ENCODE measurements at places on chromosomes 4 and X.

- no peak for DNase-seq
These were observed 181.3 kb downstream of the RAB28 start for GRCh38 chr4:13302876-13303275.

DNA sequence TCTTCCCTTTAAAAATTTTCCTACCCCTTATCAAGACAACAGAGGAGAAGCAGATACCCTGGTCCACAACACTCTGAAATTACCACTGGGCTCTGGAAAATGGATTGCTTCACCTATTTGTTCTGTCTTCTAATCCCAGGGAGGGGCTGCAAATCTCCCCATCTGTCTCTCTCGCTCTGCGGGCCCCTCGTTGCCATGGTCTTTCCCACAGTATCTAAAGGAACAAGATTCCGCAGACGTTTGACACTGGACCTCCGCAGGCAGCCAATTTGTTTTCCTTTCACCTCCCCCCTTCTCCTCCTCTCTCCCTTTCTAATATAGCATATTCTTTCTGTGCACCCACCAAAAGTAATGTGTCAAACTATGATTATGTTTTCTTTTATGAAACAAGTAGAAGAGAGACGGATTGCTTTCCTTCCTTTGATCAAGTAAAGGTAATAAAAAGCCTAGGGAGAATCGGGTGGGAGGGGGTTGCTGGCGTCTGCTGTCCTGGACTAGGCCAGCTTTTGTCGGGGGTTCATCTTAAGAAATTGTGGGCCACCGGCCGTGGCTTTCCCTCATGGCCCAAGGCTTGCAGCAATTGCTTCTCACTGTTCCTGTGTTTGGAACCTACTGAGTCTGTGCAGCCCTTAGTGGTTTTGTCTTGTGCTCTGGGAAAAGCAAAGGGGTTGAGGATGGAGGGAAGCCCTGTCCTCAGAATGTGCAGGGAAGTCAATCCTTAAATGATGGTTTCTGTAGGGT is 81.0 kb downstream of the MGST2 start:
- DNase-seq: no peak

GRCh38 chr4:166822386-166822785 is 411.9 kb downstream of the SPOCK3 start:
- no peak for DNase-seq

GRCh38 chrX:21408307-21408706 is 34.1 kb downstream of the CNKSR2 start:
- no peak for DNase-seq

DNA sequence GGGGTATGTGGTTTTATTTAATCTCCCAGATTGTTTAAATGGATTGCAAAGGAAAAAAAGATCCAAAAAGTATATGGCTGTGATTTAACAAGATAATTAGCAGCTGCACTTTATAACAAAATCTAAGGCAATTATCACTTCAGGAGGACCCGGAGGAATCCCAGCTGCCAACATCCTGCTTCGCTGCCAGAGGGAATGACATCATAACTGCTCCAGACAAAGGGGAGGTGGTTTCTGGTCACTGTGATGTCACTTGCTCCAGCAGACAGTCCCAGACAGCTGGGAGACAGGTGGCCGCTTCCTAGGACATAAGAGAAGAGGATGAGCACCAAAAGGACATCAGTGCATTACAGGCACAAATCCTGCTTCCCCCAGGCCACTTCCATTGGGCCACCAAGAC is 371.0 kb downstream of the BCOR start:
- no peak for DNase-seq

GRCh38 chr4:176123710-176124407 is 58.2 kb downstream of the WDR17 start:
- no peak for DNase-seq

DNA sequence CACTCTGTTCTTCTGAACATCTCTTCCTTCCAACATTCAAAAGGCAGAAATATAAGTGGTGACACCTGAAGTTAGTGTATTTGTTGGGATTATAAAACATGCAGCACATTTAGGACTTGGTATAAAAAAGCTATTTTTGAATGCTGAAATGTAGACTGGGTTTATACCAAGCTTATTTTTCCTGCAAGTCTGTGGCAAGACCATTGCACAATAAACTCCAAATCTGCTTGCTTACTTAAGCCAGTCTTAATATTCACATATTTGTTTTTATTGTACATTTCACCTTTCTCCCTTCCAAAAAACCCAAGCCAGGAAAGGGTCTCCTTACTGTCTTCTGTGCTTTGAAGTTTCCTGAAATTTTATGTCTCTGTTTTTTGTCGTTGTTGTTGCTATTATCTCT is 63.7 kb downstream of the FHIP1A start:
- DNase-seq: no peak

- DNase-seq: no peak
These were observed 331.5 kb upstream of the PABPC4L start for GRCh38 chr4:134533068-134533467.

DNA sequence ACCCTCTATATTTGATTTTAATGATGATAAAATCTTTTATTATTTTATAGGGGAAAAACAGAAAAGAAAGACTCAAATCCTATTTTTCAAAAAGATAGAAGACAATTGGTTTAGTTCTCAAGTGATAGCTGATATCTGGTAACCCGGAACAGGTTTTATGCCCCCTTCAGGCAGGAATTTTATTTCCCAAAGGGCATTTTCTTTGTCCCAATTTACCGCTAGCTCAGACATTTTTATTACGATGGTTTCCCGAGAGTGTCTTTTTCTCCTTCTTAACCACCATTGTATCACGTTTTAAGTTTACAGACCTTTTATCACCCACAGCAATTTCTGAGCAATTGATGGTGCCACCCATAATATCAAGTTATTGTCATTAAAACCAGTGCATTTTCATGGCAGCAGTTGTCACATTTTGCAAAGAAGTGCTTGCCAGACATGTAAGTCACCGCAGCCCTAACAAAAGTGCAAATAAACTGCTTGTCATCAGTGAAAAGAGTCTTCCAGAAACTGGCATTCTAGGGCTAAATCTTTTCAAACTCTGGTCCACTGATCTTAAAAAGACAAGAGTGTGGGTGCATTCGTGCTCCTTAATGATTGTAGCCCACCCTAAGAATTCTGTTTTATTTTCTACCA is 204.8 kb upstream of the VCX start:
- no peak for DNase-seq

DNA sequence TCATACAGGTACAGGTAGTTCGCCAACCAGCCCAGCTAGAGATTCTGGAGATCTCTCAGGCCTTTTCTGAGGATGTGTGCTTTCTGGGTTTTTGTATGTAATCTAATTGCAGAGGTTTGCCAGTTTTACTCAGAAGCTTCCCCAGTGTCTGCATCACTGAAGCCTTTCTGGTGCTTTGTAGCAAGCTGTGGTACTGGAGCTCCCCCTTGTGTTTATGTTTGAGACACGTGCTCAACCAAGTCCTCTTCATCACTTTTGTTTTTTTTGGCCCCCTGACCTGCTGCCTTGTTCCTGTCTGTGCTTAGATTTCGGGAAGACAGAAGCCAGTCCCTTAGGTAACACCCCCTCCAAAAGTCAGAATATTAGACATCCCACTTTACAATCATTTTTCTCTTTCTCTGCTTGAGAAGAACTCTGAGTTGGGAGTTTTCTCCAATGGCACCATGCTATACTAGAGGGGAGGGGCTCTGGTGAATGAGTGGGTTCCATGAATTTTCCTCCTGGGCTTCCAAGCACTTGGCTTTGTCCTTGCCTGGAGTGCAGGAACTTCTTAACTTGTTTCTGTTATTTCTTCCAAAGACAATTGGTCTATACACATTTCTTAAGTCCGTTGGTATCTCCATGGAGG is 128.4 kb upstream of the TBC1D9 start:
- DNase-seq: peak; percentile 5

DNA sequence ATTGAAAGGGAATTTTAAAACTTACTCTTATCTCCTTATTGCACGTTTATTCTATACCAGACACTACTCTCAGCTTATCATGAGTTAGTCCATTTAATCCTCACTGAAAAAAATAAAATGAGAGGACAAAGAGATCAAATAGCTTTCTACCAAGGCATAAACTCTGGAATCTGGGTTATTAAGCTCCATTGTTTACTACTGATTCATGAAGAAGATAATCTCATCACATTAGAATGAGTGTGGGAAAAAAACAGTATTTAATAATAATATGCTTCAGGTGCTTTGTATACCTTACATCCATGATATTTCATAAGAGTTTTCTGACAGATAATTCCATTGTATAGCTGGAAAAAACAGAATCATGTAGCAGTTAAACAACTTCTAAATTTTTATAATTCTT is 1092.6 kb downstream of the TECRL start:
- DNase-seq: no peak

DNA sequence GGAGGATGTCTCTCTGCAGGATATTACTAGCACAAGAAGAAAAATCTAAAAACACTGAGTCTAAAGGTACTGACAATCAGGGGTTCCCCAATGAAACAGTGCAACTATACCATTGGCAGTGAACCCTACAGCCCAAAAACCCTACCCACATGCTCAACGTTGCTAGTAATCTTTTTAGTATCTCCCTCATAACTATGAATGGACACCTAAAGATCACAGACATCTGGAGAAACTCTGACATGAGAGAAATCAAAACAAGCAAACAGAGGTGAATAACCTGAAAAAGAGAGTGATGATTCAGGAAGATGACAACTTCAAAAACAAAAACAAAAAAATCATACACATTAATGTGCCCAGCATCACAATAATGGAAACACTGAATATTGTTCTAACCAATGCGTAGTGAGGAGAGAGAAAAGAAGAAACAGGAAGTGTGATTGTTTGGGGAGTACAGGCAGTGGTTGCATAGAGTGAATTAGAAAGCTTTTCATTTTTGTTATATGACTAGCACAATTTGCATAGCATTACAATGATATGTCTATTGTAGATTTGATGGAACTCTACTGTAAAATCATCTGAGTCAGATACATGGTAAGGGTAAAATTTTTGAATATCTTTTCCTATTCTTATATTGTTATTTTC is 78.9 kb upstream of the FMR1 start:
- no peak for DNase-seq

DNA sequence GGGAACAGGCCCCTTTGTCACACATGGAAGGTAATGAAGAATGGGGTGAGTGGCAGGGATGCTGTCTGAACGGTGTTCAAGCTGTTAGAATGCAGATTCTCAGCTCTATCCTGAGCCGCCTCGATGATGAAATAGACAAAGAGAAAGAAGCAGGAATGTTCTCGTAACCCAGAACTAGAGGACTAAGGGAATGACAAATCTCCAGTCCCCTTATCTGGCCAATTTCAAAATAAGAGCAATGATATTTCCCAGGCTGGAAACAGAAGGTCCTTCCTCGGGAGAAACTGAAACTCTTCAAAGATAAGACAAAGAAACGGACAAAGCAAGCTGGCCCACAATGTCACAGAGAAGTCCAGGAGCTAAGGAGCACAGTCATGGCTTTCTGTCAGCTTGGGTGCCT is 29.5 kb upstream of the MTNR1A start:
- DNase-seq: no peak

DNA sequence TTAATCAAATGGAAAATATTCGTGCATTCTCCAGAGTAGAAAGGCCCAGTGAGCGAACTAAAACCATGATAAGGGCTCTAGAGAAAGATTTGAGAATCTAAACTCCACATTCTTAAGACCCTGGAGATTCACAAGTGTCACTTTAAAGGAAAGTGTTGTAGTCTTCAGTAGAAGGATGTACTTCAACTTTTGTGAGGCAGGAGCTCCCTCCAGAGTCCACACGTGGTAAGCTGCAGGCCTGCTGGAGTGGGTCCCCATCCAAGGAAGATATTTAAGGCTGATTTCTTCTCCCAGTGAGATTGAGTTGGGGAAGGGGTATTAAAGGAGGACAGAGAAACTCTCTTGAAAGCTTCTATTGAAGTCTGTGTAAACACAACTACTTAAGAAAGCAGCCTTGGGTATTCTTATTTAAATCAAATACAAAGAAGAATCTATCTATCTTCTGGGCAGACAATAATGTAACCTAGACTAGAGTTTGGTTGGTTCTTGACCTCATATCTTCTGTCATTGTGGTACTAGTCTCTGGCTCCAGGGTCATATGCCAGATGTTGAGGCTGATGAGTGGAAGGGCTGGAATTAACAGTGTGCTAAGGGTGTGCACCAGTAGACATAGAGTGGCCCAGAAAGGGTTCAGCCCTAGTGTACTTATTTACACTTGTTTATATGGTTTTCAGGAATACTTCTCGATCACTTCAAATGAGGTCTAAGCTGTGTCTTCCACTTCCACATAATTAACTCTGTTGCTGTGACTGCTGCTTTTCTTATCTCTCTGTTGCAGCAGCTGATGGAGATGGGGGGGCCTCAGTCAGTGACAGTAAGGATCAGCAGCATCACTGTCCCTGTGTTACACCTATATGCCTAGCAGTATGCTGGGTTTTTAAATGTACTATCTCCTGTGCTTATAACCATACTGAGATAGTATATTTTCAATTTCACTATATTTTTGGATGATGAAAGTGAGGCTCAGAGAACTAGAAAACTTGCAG is 76.1 kb downstream of the HMGB2 start:
- peak; percentile 33 for DNase-seq

DNA sequence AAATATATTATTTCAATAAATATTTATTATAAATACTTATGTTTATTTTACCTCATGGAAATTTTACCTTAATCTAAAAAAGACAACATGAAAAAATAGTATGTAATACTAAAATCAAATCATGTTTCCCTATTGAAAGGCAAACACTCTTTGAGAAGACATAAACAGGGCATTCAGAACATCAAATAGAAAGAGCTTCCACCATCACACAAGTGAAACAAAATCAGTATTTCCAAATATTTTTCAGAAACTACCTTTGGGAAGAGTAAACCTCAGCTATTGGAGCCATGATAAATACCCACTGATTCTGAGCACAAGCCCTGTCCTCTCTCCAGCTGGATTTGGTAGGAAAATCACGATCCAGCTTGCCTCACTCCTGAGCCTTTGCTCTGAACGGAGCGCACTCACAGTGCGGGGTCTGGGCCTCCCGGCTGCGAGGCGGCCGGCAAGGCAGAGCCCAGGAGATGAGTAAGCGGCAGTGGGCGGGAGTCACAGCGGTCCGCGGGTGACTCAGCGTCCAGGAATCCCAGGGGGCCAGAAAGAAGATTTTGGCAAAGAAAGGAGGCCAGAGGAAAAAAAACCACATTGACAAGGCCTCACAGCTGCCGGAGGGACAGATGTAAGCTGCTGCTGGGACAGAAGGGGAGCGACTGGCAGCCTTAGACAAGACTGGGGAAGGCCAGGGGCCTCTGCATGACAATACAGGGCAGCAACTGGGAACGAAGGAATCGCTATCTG is 14.7 kb upstream of the ANXA5 start:
- peak; percentile 91 for DNase-seq

GRCh38 chrX:52280812-52281211 is 88.0 kb upstream of the XAGE2 start:
- no peak for DNase-seq

DNA sequence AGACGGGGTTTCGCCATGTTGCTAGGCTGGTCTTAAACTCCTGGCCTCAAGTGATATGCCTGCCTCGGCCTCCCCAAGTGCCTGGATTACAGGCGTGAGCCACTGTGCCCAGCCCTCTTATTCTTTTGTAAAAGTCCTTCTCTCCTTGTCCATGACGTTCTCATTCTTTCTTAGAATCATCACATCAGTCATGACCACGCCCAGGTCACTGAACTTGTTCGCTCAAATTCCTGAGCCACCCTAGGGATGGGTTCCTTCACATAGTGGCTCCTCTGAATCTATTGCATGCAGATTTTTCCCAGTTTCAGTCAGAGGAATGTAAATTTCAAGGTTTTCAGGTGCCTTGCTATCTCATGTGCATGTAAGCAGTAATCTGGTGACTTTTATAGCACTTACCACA is 15.7 kb downstream of the JADE1 start:
- DNase-seq: no peak

GRCh38 chrX:129636175-129636681 is 18.5 kb downstream of the APLN start:
- no peak for DNase-seq

GRCh38 chr4:55921093-55921492 is 27.7 kb upstream of the CEP135 start:
- DNase-seq: no peak
